Muscle of leg (tissue), 16 donors: ENCODE measurements at places on chromosomes 2 and 18. TPM values are rescaled to one million over a fixed set of nuclear protein-coding genes. Genes with fewer than 3 reads are reported as not detected.
A peak's percentile ranks its signal among the peaks of the same experiment; 100 is the strongest.

DNA sequence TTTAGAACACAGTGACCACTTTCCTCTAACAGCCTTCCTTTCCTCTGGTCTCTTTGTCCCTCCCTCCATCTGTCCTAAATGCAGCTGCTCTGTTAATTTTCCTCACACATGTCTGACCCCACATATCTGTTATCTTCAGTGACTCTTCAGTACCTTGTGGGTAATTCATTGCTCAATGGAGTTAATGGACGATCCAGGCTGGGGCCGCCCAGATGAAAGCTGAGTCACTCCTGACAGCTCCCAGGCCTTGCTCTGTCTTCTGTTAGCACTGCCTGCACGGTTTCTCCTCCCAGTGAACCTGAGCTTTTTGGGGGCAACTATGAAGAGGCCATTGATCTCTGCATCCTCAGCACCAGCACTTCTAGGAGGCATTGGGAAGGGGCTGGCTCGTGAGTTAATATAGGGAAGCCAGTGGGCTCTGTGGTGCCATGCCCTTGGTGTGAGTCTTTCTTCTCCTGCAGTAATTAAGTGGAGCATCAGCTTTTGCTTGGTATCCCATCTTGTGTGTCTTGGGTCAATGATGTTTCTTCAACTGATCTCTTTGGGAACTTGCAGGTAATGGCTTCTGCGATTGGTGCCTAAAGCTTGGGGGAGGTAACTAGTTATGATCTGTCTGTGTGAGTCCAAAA is 67.3 kb downstream of the SNORC start:
- no peaks in the 10 kb centered on the region for H3K4me1 ChIP-seq
- H3K27me3 ChIP-seq = peaks cover 12% of the 10 kb centered on the region
- H3K27ac ChIP-seq = no peak overlapping the region
- H3K4me3 ChIP-seq = no peak overlapping the region
- DNase-seq = no peak

DNA sequence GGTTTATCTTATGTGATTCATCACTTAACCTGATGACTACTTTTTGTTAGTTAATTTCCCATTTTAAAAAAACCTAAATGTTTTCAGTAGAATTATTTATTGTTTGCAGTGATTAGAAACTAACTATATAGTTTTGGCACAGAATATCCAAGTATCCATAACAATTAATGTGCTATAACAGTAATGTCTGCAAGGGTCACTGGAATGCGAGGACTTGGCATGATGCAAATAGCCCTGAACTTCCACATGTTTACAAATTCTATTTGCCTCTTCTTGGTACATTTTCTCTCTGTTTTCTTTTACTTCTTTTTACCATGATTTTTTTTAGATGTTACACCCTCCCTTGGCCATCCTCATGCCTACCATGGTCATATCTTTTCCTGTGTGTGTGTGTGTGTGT is 49.3 kb upstream of the GALNT3 start:
- H3K4me1 ChIP-seq = no peaks in the 10 kb centered on the region
- H3K4me3 ChIP-seq = no peak overlapping the region
- no peak for DNase-seq
- H3K36me3 ChIP-seq = no peaks in the 10 kb centered on the region
- H3K27me3 ChIP-seq = no peaks in the 10 kb centered on the region

GRCh38 chr2:230961091-230961491 is 34.8 kb upstream of the SPATA3 start:
- H3K27ac ChIP-seq = no peak overlapping the region
- peaks cover 22% of the 10 kb centered on the region for H3K27me3 ChIP-seq
- no peak for DNase-seq

DNA sequence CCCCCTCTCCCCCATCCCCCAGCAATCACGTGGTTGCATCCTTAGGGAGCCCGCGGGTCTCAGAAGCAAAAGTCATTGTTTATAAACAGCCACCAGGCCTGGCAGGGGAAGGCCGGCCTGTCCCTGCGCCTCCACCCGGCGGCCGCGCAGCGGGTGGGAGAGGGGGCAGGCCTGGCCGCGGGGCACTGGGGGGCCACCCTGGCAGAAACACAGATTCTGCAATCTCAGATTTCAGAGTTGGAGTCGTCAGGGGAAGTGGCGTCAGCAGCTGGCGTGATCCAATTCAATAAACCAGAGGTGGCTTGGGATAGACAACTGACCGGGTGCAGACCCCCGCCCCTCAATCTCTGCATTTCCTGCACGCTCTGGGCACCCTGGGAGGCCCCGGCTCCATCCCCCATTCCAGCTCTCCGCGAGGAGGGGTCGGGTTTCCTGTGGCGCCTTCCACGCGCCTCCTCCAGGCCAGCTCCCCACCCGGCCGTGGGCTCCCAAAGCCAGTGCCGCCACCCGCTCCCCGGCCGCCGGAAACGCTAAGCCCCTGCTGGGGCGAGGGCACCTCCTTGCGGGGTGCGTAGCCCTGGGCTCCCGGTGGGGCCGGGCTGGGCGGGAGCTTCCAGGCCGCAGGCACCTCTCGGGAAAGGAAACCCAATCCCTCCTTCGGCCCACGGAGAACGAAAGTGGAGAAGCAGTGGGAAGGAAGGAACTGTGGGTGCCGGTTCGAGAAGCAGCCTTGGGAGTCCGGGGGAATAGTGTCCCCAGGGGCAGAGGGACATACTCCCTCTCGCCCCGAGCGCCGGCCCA is 1.1 kb downstream of the BIN1 start:
- peak overlapping the region; percentile 96 for H3K27ac ChIP-seq
- DNase-seq = peak; percentile 81
- H3K36me3 ChIP-seq = peaks cover 17% of the 10 kb centered on the region
- H3K4me3 ChIP-seq = peak overlapping the region; percentile 98

DNA sequence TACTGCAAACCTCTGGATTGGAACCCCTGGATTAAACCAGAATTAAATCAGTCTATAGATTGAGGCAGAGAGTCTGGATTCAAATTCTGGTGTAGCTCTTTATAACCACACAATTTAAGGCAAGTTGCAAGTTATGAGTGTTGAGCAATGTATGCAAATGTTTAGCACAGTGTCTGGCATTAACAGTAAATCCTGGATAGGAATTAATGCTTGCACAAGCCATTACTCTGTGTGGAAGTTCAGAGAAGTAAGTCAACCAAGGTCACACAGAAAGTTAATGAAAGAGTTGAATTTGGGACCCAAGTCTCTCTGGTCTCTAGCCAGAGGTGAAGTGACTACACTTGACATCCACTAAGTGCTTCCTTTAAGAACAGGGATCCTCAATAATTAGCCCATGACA is 2.0 kb upstream of the MARCO start:
- no peak overlapping the region for H3K4me3 ChIP-seq
- peaks cover 4% of the 10 kb centered on the region for H3K4me1 ChIP-seq
- no peaks in the 10 kb centered on the region for H3K27me3 ChIP-seq
- DNase-seq = no peak
- H3K27ac ChIP-seq = no peak overlapping the region
- H3K36me3 ChIP-seq = no peaks in the 10 kb centered on the region

- DNase-seq = peak; percentile 27
- H3K4me1 ChIP-seq = no peaks in the 10 kb centered on the region
- H3K27ac ChIP-seq = no peak overlapping the region
- H3K4me3 ChIP-seq = no peak overlapping the region
- H3K27me3 ChIP-seq = no peaks in the 10 kb centered on the region
Measured at GRCh38 chr2:215299337-215299859, 12.5 kb upstream of the ATIC start.

Gene KIF3C
- 11.1 TPM for polyA plus RNA-seq

GRCh38 chr18:25350489-25351251 is 1.3 kb downstream of the ZNF521 start:
- H3K36me3 ChIP-seq = no peaks in the 10 kb centered on the region
- H3K4me1 ChIP-seq = peaks cover 6% of the 10 kb centered on the region
- peak overlapping the region; percentile 84 for H3K4me3 ChIP-seq

DNA sequence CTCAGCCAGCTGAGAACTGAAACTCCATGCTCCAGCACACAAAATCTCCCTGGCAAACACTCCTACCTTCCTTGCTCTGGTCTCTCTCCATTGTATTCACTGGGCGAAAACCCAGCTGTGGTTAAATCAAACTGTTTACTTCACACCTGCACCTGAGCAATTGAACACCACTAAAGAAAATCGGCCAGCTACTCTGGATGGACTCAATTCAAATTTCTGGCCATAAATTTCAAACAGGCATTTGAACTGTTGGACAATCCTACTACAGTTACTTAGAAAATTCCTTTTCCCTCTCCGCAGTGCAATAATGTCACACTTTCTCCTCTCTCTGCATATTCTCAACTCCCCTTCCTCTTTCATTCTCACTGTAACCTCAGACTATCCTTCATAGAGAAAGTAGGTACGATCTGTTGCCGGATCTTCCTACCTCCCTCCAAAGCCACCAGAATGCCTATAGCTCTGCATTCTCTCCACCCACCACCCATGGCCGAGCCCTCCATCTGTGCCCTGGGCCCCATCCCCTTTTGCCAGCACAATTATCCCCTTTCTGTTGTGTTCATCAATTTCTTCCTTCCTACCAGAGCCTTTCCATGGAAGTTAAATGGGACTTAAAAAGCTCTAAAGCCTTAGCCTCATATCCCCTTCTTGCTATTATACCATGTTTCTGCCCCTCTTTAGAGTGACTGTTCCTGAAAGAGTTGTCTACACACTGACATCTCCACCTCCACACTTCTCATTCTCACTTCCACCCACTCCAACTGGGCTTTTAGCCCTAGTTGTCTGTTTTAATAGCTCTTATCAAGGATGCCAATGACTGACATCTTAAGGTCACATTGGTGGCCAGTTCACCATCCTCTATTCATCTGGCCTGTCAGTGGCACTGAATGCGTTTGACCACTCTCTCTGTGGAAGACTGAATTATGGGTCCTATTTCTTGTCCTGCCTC is 127.5 kb upstream of the SLC1A4 start:
- H3K36me3 ChIP-seq = no peaks in the 10 kb centered on the region
- peak overlapping the region; percentile 35 for H3K27ac ChIP-seq
- H3K27me3 ChIP-seq = peaks cover 2% of the 10 kb centered on the region

GRCh38 chr2:200382874-200383273 is 76.4 kb downstream of the SPATS2L start:
- H3K4me1 ChIP-seq = peaks cover 29% of the 10 kb centered on the region
- peak overlapping the region; percentile 82 for H3K27ac ChIP-seq
- no peak overlapping the region for H3K4me3 ChIP-seq
- no peaks in the 10 kb centered on the region for H3K27me3 ChIP-seq
- no peak for DNase-seq

DNA sequence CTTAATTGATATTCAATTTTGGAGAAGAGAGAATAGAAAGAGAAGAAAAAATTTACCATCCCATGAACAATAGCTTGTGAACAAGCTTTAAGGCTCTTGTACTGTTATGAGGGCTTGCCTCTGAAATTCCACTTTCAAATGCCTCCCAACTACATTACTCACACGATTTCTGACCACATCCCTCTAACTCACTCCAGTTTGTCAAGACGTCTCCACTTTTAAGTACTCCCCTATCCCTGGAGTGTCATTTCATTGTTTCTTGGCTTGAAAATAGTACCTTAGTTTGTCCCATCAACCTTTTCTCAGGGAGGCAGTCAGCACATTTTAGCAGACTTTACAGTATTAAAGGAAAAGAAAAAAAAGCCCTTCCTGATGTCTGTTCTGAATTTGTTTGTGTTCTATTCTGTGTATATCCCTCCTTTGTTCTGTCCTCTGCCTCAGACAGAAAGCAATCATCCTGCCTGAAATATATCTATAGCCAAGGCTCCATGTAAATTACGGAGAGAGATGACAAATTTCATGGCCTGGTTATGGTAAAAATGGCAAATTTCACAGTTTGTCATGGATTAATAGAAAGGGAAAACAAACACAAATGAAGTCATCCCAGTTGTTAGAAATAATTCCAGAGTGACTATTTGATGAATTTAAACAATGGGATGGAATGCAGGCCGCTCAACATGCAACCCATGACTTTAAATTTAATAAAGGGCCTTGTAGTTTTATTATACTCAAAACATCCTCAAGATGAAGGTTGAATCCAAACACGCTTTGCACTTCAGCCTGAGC is 228.8 kb downstream of the ETAA1 start:
- no peaks in the 10 kb centered on the region for H3K36me3 ChIP-seq
- no peaks in the 10 kb centered on the region for H3K27me3 ChIP-seq
- H3K27ac ChIP-seq = peak overlapping the region; percentile 42
- H3K4me3 ChIP-seq = no peak overlapping the region
- DNase-seq = peak; percentile 66

- no peaks in the 10 kb centered on the region for H3K36me3 ChIP-seq
- no peak overlapping the region for H3K27ac ChIP-seq
- H3K27me3 ChIP-seq = no peaks in the 10 kb centered on the region
- no peak overlapping the region for H3K4me3 ChIP-seq
Measured at GRCh38 chr18:23313379-23313778, 139.7 kb upstream of the RIOK3 start.

Gene RGPD5
- polyA plus RNA-seq = 20.4 TPM

Gene CDH19
- 2.6 TPM for polyA plus RNA-seq
